ENCODE measurements at places on chromosomes 13 and 19. TPM values are rescaled to one million over a fixed set of nuclear protein-coding genes. Genes with fewer than 3 reads are reported as not detected.

ARL11 gene
- polyA plus RNA-seq: 0.49 TPM

DNA sequence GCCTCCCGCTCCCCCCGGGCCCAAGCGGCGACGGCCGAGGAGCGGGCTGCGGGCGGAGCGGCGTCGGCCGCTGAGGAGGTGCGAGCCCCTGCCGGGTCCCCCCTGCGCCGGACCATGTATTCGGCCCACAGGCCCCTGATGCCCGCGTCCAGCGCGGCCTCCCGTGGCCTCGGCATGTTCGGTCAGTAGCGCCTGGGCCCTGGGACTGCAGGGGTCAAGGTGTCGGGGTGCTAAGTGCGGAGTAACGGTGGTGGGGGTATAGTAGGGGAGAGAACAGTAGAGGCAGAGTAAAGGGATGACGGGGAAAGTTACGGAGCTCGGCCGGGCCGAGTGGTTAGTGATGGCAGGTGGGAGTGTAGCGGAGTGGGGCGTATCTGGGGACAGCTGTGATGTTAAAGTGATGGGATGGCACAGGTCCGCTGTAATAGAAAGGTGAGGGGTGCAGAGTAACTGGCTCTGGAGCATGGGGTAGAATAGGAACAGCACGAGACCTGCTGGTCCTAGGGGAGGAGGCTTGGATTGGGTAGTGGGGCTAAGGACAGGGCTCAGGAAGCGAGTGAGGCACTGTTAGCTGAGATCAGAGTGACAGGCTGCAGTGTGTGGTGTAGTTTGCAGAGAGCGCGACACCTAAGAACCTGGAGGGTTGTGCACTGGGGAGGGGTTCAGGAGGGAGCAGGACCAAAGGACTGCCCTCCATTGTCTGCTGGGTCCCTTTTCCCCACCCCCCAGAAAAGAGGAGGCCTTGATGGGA, 15.7 kb downstream of the CIC start:
- no peak for DNase-seq

GRCh38 chr19:52527956-52528351, 486 bp downstream of the ZNF808 start:
- no peak for DNase-seq

- DNase-seq: no peak
Observed at GRCh38 chr13:25469169-25469525, 97.4 kb downstream of the ATP8A2 start.

DNA sequence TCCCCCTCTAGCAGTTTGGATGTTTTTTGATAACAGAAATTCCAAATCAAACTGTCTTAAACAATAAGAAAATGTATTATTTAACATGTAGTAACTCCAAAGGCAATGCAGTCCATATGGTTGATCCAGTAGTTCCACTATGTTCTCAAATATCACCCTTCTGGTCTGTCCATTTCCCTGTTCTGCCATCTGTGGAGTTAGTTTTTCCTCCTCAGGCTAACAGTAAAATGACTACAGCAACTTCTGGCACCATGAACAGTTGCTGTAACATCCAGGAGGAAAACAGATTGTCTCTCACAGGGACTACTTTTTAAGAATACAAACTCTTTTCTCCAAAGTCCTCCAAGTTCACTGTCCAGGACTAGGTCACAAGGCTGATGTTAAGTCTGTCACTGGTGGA, 455.4 kb downstream of the FGF14 start:
- DNase-seq: no peak
